ENCODE measurements at places on chromosomes 1 and 21. TPM values are rescaled to one million over a fixed set of nuclear protein-coding genes. Genes with fewer than 3 reads are reported as not detected.

The LAD1 gene
- 1.0 TPM for total RNA-seq

The ZNF124 gene
- 4.0 TPM for total RNA-seq

The FCRL2 gene
- not detected for total RNA-seq

The ASPM gene
- total RNA-seq: 17.5 TPM

The HPCAL4 gene
- 0.25 TPM for total RNA-seq

The NID1 gene
- 8.0 TPM for total RNA-seq

The TPTE gene
- total RNA-seq: not detected

Data from A549 treated with Mapracorat at 1 μM for 4 hours (cell line).